ENCODE measurements at places on chromosomes 1 and 21. TPM values are rescaled to one million over a fixed set of nuclear protein-coding genes. Genes with fewer than 3 reads are reported as not detected.
A peak's percentile ranks its signal among the peaks of the same experiment; 100 is the strongest.

The APOBEC4 gene
- not detected for total RNA-seq

The C1orf94 gene
- not detected for total RNA-seq

The PHF13 gene
- 17.7 TPM for total RNA-seq

The ZNF362 gene
- total RNA-seq, result 14.7 TPM

The TNFAIP8L2 gene
- total RNA-seq, result 4.4 TPM

The PPIE gene
- 34.8 TPM for total RNA-seq

The RUNX3 gene
- 1.0 TPM for total RNA-seq

The PIK3CD gene
- 18.0 TPM for total RNA-seq

The HMGCS2 gene
- not detected for total RNA-seq

- DNase-seq, result no peak
These were observed 53.7 kb downstream of the ZBTB8A start for GRCh38 chr1:32592943-32593342.

GRCh38 chr1:158329733-158330132 is 1.6 kb downstream of the CD1B start:
- no peaks in the 10 kb centered on the region for H3K36me3 ChIP-seq
- DNase-seq, result no peak
- H3K4me3 ChIP-seq, result no peak overlapping the region

DNA sequence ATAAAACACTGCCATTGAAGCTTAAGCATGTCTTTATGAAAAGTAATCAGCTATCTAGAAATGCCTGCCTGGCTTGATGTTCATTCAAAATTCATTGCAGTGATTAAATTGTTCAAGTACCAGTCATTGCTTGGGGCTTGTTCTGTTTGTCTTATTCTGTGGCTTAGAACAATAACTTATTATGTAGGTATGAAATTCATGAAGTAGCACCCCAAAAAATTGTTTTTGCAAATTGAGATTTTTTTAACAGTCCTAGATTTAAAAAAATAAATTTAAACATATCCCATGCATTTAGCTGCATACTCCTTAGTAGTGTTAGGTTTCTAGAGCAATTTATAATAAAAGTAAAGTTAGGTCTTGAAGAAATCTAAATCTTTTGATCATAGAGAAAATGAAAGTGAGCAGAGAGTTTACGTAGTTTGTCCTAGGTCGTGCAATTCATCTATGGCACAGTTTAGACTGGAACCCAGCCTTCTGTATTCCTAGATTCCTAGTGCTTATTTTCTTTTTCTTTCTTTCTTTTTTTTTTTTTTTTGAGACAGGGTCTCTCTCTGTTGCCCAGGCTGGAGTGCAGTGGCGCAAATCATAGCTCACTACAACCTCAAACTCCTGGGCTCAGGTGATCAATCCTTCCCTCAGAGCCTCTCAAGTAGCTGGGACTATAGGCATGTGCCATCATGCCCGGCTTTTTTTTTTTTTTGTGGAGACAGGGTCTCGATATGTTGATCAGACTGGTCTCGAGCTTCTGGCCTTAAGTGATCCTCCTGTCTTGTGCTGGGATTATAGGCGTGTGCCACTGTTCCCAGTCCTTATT is 9.3 kb downstream of the MIER1 start:
- no peak overlapping the region for H3K27ac ChIP-seq
- DNase-seq, result no peak
- peak overlapping the region; percentile 8 for H3K4me3 ChIP-seq
- H3K27me3 ChIP-seq, result no peaks in the 10 kb centered on the region
- H3K36me3 ChIP-seq, result no peaks in the 10 kb centered on the region
- peaks cover 19% of the 10 kb centered on the region for H3K4me1 ChIP-seq

DNA sequence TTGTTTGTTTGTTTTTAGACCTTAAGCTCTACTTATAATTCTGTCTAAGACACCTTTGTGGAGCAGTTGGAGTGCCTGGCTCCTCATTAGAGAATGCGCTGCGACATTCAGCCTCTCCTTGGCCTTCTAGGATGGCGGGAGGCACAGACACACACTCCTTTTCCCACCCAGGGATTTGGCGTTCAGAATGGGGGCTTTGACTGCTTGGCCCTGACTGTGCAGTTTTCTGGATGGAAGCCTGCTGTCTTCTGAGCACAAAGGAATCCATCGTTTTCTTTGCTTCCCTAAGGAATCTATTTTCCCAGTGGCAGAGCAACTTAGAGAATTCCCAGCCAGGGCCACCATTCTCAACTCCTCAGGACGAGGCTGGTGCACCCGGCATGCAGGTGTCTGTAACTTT is 83.6 kb downstream of the GALNT2 start:
- no peaks in the 10 kb centered on the region for H3K36me3 ChIP-seq
- peaks cover 75% of the 10 kb centered on the region for H3K4me1 ChIP-seq
- H3K27me3 ChIP-seq, result no peaks in the 10 kb centered on the region
- H3K4me3 ChIP-seq, result no peak overlapping the region
- peak overlapping the region; percentile 86 for H3K27ac ChIP-seq
- no peak for DNase-seq

- H3K27ac ChIP-seq, result no peak overlapping the region
- H3K4me1 ChIP-seq, result no peaks in the 10 kb centered on the region
- H3K4me3 ChIP-seq, result no peak overlapping the region
- H3K36me3 ChIP-seq, result no peaks in the 10 kb centered on the region
- no peaks in the 10 kb centered on the region for H3K27me3 ChIP-seq
These were observed 2.4 kb downstream of the GABRD start for GRCh38 chr1:2021550-2021949.

DNA sequence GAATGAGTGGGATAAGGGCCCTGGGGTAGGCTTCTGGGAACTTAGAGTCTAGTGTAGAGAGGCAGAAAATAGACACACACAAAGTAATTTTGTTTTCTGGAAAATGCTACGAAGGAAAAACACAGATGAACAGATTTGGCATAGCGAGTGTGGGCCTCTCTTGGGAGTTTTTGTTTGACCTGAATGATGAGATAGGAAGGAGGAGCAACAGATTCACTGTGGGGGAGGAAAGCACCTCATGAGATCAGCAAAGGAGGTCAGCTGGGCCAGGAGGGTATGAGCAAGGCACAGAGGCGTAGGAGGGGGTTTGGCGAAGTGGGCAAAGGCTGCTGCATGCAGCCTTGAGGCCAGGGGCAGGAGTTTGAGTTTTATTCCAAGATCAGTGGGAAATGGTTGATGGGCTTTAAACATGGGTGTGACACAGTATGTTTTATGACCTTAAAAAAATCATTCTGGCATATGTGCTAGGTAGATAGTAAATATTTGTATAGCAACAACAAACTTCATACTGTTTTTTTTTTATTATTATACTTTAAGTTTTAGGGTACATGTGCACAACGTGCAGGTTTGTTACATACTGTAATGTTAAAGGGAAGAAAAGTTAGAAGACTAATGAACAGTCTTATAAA is 57.9 kb downstream of the FGGY start:
- DNase-seq, result no peak
- peaks cover 25% of the 10 kb centered on the region for H3K4me1 ChIP-seq
- H3K4me3 ChIP-seq, result no peak overlapping the region
- H3K27me3 ChIP-seq, result no peaks in the 10 kb centered on the region

GRCh38 chr1:233300326-233300725 is 4.8 kb upstream of the PCNX2 start:
- DNase-seq, result no peak
- H3K36me3 ChIP-seq, result no peaks in the 10 kb centered on the region
- H3K27me3 ChIP-seq, result no peaks in the 10 kb centered on the region
- no peak overlapping the region for H3K27ac ChIP-seq
- H3K4me3 ChIP-seq, result no peak overlapping the region

GRCh38 chr1:215200121-215200520 is 117.6 kb downstream of the KCNK2 start:
- H3K4me1 ChIP-seq, result no peaks in the 10 kb centered on the region
- DNase-seq, result no peak
- H3K27me3 ChIP-seq, result no peaks in the 10 kb centered on the region
- no peak overlapping the region for H3K27ac ChIP-seq

- H3K4me1 ChIP-seq, result peaks cover 24% of the 10 kb centered on the region
- H3K27ac ChIP-seq, result peak overlapping the region; percentile 87
- H3K4me3 ChIP-seq, result no peak overlapping the region
These were observed 23.8 kb downstream of the CLIC4 start for GRCh38 chr1:24768873-24769605.

- H3K27ac ChIP-seq, result peak within 1 kb of the TSS; percentile 56
- DNase-seq, result no peak
- H3K36me3 ChIP-seq, result no peaks in the 10 kb centered on the region
- H3K27me3 ChIP-seq, result no peaks in the 10 kb centered on the region
- no peaks in the 10 kb centered on the region for H3K4me1 ChIP-seq
- no peak within 1 kb of the TSS for H3K4me3 ChIP-seq
These were observed at the start of gene FAM167B for GRCh38 chr1:32246888-32247273. TSS of gene FAM167B (plus strand) at chr1:32247222. CDS start at chr1:32247422, 200 bp downstream.

GRCh38 chr1:106047210-106047609 is 1009.3 kb upstream of the PRMT6 start:
- H3K4me1 ChIP-seq, result no peaks in the 10 kb centered on the region
- H3K27ac ChIP-seq, result no peak overlapping the region
- no peak for DNase-seq
- H3K4me3 ChIP-seq, result no peak overlapping the region

DNA sequence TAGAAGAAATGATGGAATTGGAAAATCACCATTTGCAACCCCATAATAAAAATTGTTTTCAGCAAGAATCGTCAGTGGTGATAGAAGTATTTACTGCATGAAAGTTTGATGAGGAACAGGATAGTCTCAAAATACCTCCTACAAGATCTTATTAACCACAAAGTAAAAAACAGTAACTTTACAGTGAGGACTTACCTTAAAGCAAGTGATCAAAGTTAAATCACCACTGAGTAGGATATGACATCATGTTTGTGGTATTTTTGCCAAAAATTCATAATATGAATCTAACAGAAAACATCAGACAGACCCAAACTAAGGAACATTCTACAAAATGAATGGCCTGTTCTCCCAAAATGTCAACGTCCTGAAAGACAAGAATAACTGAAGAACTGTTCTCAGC is 19.9 kb downstream of the ALDH9A1 start:
- no peak overlapping the region for H3K4me3 ChIP-seq
- no peaks in the 10 kb centered on the region for H3K27me3 ChIP-seq
- H3K36me3 ChIP-seq, result peaks cover 4% of the 10 kb centered on the region
- H3K27ac ChIP-seq, result no peak overlapping the region
- no peak for DNase-seq

- H3K4me3 ChIP-seq, result no peak overlapping the region
- H3K4me1 ChIP-seq, result peaks cover 97% of the 10 kb centered on the region
- H3K27ac ChIP-seq, result peak overlapping the region; percentile 66
- no peak for DNase-seq
- no peaks in the 10 kb centered on the region for H3K27me3 ChIP-seq
These were observed 52.7 kb upstream of the WASF2 start for GRCh38 chr1:27542463-27543273.

DNA sequence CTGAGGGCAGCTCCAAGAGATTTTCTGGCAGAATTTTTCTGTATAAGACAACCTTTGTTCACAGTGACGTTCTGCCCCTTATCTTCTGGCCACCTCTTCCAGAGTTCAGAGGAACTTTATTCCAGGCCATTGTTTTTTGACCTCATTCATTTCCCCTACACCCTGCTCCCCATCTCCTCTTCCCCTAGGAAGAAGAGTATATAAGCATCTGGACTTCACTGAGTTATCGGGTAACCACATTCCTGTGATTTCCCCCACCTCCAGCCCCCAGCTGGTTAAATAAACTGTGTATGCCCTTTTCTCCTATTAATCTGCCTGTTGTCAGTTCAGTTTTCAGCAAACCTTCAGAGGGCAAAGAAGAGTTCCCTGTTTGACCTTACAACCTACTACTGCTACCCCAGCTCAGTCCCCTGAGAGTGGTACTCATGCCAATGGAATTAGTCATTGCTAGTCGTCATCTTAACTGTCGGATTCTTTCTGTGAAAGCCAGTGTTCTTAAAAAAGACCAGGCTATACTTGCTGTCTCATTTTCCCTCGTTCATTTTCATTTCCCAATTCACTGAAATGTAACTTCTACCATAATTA is 14.3 kb upstream of the ALG14 start:
- peak overlapping the region; percentile 73 for H3K27ac ChIP-seq
- no peak overlapping the region for H3K4me3 ChIP-seq

DNA sequence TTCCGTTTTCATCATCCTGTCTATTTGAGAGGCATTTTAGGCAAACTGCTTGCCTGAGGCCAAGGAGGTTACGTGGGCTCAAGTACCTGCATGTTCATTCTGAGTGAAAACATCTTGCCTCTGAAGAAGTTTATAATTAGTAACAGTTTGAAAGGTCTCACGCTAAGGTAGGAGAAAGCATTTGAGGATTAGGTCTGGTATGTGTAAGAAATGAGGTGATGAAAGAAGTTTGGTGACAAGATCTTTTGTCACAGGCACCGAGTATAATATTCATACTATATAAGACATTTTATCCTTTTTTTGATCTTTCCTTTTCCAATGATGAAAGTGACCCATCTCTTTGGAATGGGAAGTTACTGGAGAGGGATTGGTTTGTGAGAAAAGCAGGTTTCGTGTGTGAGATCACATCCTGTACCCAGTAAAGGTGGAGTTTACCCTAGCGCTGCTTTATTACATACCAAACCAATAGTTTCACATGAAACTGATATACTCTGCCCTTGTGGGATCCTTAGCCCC is 98.7 kb upstream of the PDC start:
- no peaks in the 10 kb centered on the region for H3K27me3 ChIP-seq
- no peak overlapping the region for H3K4me3 ChIP-seq
- H3K27ac ChIP-seq, result no peak overlapping the region
- H3K4me1 ChIP-seq, result no peaks in the 10 kb centered on the region
- no peak for DNase-seq
- H3K36me3 ChIP-seq, result no peaks in the 10 kb centered on the region

GRCh38 chr1:79741720-79742421 is 735.3 kb upstream of the ADGRL4 start:
- H3K36me3 ChIP-seq, result no peaks in the 10 kb centered on the region
- H3K4me1 ChIP-seq, result no peaks in the 10 kb centered on the region
- H3K4me3 ChIP-seq, result no peak overlapping the region
- DNase-seq, result no peak
- H3K27me3 ChIP-seq, result no peaks in the 10 kb centered on the region
- H3K27ac ChIP-seq, result no peak overlapping the region

GRCh38 chr1:68723791-68724190 is 226.9 kb upstream of the DEPDC1 start:
- DNase-seq, result no peak
- H3K27me3 ChIP-seq, result no peaks in the 10 kb centered on the region
- no peak overlapping the region for H3K4me3 ChIP-seq
- H3K36me3 ChIP-seq, result no peaks in the 10 kb centered on the region
- H3K27ac ChIP-seq, result no peak overlapping the region
- H3K4me1 ChIP-seq, result no peaks in the 10 kb centered on the region

- H3K27ac ChIP-seq, result no peak overlapping the region
- H3K36me3 ChIP-seq, result no peaks in the 10 kb centered on the region
- H3K27me3 ChIP-seq, result peaks cover 12% of the 10 kb centered on the region
- H3K4me1 ChIP-seq, result no peaks in the 10 kb centered on the region
- no peak overlapping the region for H3K4me3 ChIP-seq
These were observed 54.0 kb upstream of the POU2F1 start for GRCh38 chr1:167166690-167167075.

Measured in tibial nerve (tissue), 4 donors.